ENCODE measurements at places on chromosomes 7 and 10.

DNA sequence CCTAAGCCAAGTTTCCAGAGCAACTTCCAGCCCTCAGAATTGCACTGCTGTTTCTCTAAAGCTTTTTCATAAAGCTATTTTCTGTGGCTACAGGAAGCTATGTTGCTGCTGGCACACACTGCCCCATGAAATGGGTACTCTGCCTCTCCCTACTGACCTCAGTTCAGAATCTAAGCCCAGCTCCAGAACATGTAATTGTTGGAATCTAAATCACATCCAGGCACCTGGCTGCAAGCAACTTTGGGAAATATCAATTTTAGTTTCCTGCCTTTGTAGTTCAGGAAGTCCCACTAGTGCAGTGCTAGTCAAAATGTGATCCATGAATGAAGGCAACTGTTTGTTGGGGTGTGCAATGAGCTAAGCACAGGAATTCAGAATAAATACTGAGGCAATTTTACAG lies 226.2 kb downstream of the THSD7A start:
- DNase-seq: no peak

GRCh38 chr7:1152492-1152891 lies 7.5 kb downstream of the ZFAND2A start:
- DNase-seq: no peak

- DNase-seq: peak; percentile 78
Measured at GRCh38 chr7:36048141-36048901, 104.7 kb upstream of the EEPD1 start.

DNA sequence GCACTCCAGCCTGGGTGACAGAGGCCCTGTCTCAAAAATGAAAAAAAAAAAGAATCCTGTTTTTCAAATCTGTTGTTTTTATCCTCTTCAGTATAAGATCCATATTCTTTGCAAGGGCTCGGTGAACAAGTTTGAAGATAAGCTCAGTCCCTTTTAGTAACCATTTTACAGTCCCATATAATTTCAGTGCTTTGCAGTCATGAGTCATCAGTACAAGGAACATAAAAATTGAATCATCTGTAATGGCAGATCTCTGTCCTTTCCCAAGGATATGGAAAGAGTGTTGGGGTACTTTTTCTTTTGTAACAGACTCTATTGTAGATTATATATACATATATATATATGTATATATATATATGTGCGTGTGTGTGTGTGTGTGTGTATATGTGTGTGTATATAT lies 52.2 kb upstream of the ZPBP start:
- no peak for DNase-seq

DNA sequence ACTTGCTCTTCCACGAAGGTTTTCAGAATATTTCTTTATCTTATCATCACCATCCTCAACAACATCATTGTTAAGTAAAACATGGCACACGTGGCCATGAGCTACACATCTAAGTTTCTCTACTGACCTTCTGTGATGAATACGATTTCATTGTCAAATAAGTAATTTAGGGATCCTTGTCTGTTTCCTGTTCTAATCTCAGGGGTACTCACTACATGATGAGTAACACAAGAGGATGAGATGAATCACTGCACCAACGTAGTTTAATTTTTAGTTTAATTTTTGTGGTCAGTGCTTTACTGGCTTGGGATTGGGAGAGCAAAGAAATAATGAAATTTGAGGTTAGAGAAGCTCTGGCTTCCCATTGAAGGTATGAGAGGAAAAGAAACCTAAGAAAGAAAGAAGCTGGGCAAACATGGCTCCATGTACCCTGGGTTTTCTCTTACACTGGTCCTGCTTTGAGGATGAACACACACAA lies 461.9 kb upstream of the KLF6 start:
- no peak for DNase-seq

GRCh38 chr10:103758294-103758681 lies 97.1 kb downstream of the SH3PXD2A start:
- DNase-seq: no peak

- DNase-seq: no peak
Measured at GRCh38 chr7:33692956-33693355, 212.4 kb upstream of the BMPER start.

DNA sequence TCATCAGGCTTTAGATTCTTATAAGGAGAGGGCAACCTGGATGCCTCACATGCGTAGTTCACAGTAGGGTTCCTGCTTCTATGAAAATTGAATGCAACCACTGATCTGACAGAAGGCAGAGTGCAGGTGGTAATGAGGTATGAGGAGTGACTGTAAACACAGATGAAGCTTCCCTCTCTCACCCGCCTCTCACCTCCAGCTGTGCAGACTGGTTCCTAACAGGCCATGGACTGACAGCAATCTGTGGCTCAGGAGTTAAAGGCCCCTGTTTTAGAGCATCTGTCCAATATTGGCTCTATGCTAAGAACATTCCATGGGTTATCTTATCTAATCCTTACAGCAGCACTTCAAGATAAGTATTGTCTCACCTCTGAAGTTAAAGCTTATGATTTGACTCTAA lies 213.5 kb upstream of the NRP1 start:
- DNase-seq: no peak

GRCh38 chr7:36748017-36748487 lies 23.8 kb upstream of the AOAH start:
- DNase-seq: no peak

DNA sequence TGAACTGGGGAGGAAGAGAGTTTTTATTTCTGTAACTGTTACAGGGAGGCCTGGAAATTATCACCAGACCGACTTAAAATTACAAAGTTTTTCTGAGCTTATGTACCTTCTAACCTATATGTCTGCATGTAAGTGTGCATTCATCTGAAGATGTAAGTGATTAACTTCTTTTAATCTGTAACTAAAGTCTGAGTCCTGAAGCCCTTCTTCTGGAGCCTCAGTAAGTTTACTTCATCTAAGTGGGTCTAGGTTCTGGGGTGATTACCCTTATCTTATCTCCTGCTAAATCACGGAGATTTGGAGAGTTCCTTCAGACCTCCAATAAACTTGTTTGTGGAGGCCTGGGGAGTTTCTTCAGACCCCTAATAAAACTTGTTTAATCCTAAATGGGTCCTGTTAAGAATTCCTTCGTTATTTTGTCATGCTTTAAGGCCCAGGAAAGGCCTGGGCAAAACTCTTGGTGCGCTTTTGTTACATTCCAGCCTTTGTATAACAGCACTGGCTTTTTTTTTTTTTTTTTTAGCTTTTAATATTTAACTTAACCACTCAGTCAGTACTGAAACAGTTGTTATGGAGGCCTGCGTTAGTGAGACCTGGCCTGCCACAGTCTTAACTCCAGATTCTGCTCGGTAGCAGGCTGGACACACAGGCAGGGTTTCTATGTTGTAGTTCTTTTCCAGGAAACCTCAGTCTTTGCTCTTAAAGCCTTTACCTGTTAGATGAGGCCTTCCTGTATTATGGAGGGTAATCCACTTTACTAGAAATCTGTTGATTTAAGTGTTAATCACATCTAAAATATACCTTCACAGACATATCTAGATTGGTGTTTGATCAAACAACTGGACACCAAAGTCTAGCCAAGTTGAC lies 33.0 kb downstream of the TPST1 start:
- DNase-seq: no peak

DNA sequence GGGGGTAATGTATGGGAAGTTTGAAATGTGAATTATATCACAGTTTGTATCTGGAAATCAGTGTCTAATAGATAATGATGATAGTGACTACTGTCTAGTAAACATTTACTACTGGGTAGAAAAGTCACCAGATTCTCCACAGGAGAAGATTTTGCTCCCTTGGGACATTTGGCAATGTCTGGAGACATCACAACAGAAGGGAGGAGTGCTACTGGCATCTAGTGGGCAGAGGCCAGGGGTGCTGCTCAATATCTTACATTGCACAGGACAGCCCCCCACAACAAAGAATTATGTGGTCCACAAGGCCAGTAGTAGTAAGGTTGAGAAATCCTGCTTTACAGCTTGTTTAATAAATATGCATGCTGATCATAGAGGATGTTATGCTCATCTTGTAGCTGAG lies 92.3 kb upstream of the PRPS1L1 start:
- DNase-seq: no peak

GRCh38 chr7:44784364-44784763 lies 12.1 kb upstream of the PPIA start:
- no peak for DNase-seq

DNA sequence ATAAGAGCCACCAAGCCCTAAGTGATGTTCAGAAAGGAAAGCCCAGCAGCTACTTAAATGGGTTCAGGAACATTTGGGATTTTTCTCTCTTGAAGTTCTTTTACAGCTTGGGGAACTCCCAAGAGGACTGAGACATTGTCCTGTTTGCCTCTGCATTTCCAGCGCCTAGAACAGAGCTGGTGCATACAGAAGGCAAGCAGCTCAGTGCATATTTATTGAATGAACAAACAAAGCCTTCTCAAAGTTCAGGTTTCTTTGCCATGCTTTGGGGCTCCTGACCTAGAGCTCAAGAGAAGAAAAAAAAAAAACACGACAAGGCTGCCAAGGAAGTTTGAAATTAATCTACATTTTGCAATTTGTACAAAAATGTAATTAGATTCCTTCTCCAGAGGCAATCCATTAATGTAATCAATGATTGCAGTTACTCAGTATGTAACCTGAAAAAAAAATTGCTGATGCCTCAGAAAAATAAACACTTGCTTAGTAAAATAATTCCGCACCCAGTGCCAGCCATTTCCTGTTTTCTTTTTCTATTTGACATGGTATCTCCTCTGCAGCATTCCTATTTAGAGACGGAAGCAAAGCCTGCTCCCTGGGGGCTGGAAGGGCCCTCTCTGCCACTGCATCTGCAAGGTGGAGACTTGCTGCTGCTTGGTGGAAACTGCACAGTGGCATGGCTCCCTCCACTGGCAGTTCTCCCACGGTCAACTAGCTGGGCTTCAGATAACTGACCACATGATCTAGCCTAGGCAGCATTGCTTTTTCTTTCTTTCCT lies 157.3 kb downstream of the TMEM178B start:
- DNase-seq: no peak
